ENCODE measurements at places on chromosomes 1 and 21.

- peak; percentile 1 for DNase-seq
Observed at GRCh38 chr1:221335161-221336101, 406.5 kb downstream of the DUSP10 start.

GRCh38 chr1:41021526-41022308 lies at the start of gene SLFNL1:
SLFNL1 (minus strand) TSS chr1:41021725; CDS start chr1:41020660, 1,065 bp downstream.
- DNase-seq, result no peak

- no peak for DNase-seq
Observed at GRCh38 chr1:215262106-215262505, 179.6 kb downstream of the KCNK2 start.

DNA sequence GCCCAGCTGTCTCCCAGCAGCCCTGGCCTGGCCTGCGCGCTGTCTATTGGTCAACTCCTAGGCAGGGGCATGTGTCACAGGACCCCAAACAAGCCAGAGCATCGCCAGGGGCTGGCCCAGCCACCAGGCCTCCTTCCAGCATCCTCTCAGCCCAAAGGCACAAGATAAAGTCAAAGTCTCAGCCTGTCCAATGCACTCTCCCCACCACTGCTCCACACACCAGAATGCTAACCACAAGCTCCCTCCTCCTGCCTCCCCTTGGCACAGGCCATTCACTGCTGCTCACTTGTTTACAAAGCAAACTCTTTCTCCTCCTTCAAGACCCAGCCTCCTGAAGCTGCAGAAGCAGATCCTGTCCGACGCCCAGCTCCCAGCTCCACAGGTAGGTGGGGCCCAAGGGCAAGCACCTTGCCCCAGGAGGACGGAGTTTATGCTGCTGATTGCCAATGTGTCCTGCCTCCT lies 133.4 kb downstream of the DMRTB1 start:
- no peak for DNase-seq

GRCh38 chr1:82337635-82338034 lies 536.9 kb downstream of the ADGRL2 start:
- DNase-seq, result no peak

DNA sequence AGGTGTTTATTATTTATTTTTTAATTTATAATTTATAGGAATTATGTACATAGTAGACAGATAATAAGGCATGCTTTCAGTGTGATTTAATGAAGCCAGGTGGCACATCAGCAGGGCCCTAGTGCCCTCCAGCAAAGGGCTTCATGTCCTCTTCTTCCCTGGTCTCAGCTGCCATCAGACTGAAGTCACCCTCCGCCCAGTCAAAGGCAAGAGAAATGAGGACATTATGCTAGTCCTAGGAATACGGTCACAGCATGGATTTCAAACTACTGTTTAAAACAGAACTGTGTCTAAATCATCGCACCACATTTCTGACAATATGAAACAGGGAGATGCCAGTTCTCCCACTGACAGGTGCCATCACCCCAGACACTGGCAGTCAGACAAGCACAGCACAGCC lies 168.1 kb downstream of the SEC16B start:
- no peak for DNase-seq

All from erythroblast (primary cell).